Activated CD4-positive, alpha-beta T cell treated with anti-CD3 and anti-CD28 coated beads for 1 hour (primary cell): ENCODE measurements at places on chromosomes 1 and 21.

DNA sequence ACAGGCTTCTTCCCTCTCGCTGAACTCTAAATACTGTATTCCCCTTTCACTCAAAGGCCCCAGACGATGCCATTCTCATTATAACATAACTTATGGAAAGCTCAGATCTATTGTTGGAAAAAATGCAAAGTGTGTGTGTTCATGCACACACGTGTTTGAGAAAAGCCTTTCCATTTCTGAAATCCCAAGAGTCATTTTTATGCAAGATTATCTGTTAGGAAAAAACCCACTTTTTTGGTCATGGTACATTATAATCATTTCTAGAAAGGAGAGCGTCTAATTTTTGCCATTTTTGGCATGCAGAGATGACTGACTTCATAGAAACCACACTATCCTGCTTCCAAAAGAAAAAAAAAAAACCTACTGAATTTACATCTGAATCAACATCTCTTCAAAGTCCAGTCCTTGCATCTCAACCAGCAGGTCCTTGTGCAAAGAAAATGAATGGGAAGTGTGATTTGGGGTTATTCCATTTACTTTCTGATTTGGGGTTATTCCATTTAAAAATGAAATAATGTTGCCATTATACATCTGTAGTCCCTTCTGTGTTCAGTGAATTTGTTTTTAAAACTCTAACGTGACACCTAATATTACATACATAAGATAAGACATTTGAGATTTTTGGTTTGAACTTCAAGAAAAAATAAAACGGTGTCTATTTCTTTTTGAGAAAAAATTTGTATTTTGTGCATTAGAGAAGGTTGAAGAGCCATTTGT, 150.3 kb downstream of the DHRS3 start:
- DNase-seq = no peak

- DNase-seq = peak; percentile 11
Observed at GRCh38 chr1:9787702-9788101, 36.1 kb downstream of the CLSTN1 start.

GRCh38 chr1:36609241-36610027, 126.7 kb upstream of the CSF3R start:
- no peak for DNase-seq

- no peak for DNase-seq
Observed at GRCh38 chr1:178939338-178940067, 68.6 kb upstream of the ANGPTL1 start.

DNA sequence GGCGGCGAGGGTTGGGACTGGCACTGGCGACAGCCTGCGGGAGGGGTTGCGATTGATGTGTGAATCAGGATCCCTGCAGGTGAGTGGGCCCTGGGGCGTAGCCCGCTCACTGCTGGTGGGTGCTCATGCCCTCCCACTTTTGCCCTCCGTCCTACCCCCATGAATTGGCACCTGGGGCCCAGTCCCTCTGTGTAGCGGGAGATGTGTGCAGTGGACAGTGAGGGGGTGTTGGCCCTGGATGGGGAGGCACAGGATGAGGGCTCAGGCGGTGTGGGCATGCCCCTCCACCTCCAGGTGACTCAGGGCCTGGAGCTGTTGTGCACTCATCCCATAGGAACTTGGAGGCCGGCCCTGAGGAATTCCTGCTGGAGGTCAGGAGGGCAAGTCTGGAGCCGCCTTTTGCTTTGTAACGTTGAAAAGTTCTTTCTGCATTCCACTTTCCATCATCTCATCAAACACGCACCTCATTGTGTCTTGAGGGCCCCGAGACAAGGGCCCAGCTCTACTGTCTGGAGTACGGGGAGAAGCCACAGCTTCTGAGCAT, 3.0 kb downstream of the PEAR1 start:
- no peak for DNase-seq
